Inflammatory macrophage treated with lipopolysaccharide for 4 hours (primary cell): ENCODE measurements at places on chromosomes 7 and 10.

GRCh38 chr7:134512271-134512670 is 15.1 kb upstream of the AKR1B10 start:
- no peak for DNase-seq

DNA sequence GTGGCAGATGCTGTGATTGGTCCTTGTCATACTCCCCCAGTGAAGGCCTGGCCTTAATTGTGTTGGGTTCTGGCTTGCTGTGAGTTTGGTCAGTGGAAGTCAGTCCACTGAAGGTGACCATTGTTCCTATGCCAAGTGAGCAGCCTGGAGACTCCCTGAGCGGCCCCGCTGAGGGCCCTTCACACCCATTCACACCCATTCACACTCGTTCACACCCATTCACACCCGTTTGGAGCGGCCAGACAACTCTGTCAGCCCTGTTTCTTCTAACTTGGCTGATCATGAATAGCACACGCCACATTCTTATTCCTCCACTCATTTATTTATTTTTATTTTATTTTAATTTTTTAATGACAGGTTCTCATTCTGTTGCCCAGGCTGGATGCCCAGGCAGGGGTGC is 61.5 kb downstream of the C10orf120 start:
- no peak for DNase-seq

DNA sequence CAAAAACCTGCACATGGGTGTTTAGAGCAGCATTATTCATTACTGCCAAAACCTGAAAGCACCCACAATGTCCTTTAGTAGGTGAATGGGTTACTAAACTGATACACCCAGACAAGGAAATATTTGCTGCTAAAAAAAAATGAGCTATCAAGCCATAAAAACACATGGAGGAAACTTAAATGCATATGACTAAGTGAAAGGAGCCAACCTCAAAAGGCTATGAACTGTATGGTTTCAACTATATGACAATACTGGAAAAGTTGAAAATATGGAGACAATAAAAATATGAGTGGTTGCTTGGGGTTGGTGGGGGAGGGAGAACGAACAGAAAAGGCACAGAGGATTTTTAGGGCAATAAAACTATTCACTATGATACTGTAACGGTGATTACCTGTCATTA is 291.0 kb downstream of the TNS3 start:
- no peak for DNase-seq

DNA sequence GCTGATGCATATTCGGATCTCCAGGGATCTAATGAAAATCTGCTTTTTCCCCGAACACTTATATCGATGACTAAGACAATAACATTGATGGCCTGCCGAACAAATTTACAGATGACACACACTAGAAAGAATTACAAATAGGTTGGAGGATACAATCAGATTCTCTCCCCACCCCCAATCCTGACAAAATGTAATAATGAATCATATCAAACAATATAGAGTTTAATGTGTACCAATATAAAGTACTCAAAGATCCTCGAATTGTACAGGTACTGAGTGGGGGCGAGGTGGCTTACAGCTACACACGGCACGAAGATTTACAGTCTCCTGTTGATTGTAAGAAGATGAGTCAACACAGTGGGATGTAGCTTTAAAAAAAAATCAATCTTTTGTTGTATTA is 182.7 kb upstream of the MKLN1 start:
- no peak for DNase-seq

GRCh38 chr10:96600337-96600736 is 13.5 kb upstream of the TM9SF3 start:
- no peak for DNase-seq

- DNase-seq: peak; percentile 37
These were observed 29.8 kb upstream of the GNA12 start for GRCh38 chr7:2873686-2874551.

DNA sequence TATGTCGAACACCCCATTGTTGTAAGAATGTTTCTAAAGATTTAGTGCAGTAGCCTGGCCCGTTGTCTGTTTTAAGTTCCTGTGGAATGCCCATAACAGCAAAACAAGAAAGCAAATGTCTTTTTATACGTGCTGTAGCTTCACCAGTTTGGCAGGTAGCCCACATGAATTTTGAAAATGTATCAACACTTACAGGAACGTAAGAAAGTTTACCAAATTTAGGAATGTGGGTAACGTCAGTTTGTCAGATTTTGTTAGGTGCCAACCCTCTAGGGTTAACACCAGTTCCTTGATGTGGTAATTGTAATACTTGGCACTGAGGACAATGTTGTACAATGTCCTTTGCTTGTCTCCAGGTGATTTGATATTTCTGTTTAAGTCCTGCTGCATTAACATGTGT is 3.2 kb upstream of the GIMAP4 start:
- no peak for DNase-seq

- no peak for DNase-seq
These were observed 38.9 kb downstream of the BAZ1B start for GRCh38 chr7:73483171-73483570.

DNA sequence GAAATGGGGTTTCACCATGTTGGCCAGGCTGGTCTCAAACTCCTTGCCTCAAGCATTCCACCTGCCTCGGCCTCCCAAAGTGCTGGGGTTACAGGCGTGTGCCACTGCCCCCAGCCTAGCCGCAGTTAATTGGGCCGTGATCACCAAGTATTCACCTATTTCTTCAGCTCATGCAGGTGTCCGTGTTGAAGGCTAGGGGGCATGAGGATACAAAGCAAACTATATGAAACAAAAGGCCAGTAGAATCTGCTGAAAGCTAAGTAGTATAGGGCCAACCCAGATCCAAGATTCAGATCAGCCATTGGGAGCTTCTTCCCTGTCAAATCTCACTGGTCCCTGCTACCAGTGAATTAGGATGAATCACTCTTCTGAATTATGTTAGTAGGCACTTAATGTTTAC is 73.4 kb downstream of the LRRC4 start:
- no peak for DNase-seq

DNA sequence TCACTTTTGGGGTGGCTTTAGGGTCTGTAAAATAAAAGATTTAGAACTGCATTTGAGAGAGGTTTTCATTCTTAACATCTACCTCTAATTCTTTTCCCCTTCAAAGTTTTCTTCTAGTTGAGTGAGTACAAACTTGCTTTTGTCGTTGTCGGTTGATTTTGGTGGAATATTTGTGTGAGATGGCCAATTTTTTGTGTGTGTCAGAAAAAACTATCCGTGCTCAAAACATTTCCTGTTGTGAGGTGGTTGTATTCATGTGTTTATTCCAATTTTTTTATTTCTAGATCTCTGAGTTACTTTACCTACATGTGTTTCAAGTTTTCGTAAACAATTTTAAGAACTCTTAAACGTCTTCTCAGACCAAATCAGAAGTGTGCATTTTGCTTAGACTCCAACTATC is 1.6 kb downstream of the AHR start:
- no peak for DNase-seq

- no peak for DNase-seq
These were observed 5.4 kb upstream of the MARVELD1 start for GRCh38 chr10:97708167-97708566.

DNA sequence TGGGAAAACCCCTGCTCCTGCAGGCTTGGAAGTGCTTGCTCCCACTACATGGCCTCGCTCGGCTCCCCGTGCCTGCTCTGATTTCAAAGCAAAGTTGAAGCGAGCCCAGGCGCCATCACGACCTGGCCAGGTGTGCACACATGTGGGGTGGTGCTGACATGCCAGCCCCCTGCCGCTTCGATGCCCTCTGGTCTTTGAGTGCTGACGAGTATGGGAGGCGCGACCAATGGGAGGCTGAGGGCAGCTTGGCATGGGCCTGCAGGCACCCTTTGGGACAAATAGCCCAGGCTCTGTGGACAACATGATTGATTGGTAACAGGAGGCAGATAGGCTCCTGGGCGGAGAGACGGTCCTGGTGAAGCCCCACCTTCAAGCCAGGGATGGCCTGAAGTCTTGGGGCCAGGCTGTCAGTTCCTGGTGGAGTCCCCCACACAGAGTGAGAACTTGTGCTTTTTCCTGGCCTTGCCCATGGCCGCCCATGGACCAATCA is 252.4 kb upstream of the SEMA3A start:
- DNase-seq: no peak

DNA sequence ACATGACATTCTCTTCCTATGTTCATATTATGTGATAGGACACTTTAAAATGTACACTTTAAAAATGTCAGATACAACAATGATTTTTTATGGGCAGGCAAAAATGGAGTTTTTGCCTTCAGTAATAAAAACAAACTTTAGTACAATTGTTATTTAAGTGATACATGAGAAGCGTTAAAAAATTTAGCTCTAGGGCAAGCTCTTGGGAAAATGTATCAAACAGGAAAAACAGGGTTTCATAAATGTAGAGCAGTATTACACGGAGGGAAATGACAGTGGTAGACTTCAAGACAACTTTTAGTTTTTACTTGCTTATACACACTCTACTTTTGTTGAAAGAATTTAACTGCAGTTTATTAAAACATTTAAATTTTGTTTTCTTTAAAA is 1.5 kb downstream of the FHIP2A start:
- DNase-seq: peak; percentile 16
